ENCODE measurements at places on chromosomes 6 and 20. TPM values are rescaled to one million over a fixed set of nuclear protein-coding genes. Genes with fewer than 3 reads are reported as not detected.

HELZ2 gene
- 39.2 TPM for total RNA-seq

EZR gene
- 492 TPM for total RNA-seq

EYS gene
- total RNA-seq, result 0.59 TPM

MYLK4 gene
- total RNA-seq, result 0.34 TPM

TP53TG5 gene
- 0.59 TPM for total RNA-seq

GPLD1 gene
- 0.49 TPM for total RNA-seq

TNNC2 gene
- 5.1 TPM for total RNA-seq

BLOC1S5 gene
- total RNA-seq, result 11.0 TPM

GCLC gene
- total RNA-seq, result 37.1 TPM

HFE gene
- total RNA-seq, result 8.2 TPM
